ENCODE measurements at places on chromosomes 5 and 9. TPM values are rescaled to one million over a fixed set of nuclear protein-coding genes. Genes with fewer than 3 reads are reported as not detected.

- no peak for DNase-seq
Observed at GRCh38 chr9:16640649-16641048, 229.8 kb downstream of the BNC2 start.

DNA sequence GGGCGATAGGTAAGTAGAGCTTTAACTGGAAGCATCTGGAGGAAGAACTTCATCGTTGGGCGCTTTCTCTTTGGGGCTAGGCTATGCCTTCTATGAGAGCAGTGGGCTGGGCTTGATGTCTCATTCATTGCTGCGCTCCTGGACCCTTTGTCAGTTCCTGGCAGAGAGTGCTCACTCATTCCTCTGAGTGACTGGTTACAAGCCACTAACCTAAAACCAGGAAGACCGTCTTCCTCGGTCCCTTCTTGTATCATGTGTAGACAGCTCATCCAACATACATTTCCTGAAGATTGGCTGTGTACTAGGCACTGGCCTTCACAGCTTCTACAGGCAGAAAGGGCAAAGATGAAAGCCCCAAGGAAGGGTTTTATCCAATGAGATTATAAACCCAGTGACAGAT lies 6.4 kb downstream of the SWI5 start:
- no peak for DNase-seq

GRCh38 chr5:126363658-126364057 lies 59.6 kb upstream of the GRAMD2B start:
- no peak for DNase-seq

- DNase-seq = no peak
Observed at GRCh38 chr5:147876141-147876540, 2.4 kb upstream of the SCGB3A2 start.

DNA sequence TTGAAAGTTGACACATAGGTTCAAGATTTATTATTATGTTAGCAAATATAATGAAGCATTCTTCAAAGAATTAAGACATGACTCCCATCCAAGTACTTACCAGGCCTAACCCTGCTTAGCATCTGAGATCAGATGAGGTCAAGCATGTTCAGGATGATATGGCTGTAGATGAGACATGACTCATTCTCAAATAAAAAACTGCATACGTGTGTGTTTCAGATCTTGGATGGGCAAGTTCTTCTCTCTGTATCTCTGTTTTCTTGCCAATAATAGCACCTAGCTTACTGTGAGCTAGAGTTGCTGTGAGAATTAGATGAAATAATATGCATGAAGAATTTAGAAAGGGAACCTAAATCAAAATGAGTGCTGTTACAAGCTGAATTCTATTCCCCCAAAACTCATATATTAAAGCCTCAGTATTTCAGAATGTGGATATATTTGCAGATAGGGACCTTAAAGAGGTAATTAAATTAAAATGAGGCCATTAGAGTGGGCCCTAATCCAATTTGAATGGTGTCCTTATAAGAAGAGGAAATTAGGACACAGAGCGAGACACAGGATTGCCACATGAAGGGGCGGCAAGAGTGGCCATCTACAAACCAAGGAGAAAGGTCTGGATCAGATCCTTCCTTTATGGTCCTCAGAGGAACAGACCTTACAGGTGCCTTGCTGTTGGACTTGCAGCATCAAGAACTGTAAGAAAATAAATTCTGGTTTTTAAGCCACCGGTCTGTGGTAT lies 146.2 kb downstream of the MARCHF11 start:
- DNase-seq = no peak

DNA sequence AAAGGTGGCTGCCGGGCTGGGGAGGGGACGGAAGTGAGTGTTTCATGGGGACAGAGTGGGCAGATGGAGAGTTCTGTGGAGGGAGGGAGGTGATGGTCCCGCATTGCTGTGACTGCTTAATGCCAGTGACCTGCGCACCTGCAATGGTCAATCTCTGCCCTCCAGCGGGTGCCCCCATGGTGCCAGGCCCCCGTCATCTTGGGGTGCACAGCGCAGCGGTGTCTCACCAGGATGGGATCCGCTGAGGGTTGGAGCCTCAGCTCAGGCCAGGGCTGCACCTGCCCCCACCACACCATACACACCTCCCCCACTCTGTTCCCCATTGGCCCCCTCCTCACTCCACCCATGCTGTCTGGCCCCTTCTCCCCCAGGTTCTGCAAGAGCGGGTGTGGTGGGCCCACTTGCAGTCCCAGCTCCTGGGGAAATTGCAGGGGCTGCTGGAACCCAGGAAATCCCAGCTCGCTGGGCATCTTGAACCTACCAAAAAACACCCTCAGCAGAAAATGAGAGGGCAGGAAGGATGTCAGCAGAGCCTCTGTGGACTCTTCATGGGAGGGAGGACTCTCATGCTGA lies 12.1 kb upstream of the CAMSAP1 start:
- DNase-seq = no peak

DNA sequence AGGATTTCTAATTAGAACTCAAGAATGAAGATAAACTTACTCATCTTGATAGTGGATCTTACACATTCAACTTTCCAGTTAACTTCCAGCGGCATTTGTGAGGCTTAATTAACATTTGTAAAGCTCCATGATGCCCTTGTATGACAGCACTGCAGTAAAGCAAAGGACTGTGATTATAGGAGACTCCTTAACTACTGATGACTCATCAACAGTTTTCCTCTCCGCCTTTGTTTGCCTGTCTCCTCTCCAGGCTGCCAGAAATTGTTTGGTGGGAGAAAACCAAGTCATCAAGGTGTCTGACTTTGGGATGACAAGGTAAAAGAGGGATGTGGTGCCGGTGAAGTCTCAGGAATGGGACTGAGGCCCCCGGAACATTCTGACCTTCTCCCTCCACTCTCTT lies 20.4 kb upstream of the CYFIP2 start:
- no peak for DNase-seq

DNA sequence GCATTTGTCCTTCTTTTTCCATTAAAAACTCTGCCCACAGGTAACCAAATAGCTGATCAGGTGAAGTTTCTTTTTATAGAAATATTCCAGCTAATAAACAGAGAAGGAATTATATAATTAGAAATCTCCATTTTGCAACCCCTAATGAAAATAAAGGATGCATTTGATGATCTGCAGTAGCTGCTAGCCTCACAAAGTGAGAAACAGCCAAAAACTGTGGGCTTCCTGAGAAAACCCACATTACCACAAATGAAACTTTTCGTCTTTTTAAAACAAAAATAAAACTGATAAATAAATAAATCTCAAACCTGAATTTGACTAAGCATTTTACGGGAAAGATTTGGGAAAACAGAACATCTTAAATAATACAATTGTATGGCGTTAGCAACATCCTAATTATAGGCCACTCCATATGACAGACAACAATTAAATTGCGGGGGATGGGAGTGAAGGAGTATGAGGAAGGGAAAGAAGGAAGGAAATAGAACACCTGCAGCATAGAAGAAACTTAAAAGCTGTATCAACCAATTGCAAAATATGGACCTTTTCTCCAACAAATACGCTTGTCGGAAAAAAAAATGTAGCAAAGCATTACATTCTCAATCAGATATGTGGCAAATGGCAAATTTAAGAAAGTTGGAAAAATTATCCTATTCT lies 283.0 kb upstream of the ITGA1 start:
- DNase-seq = no peak

- no peak for DNase-seq
Observed at GRCh38 chr9:87212605-87213021, 265.3 kb upstream of the GAS1 start.

GRCh38 chr5:25849270-25849669 lies 1189.1 kb downstream of the CDH9 start:
- DNase-seq = no peak

DNA sequence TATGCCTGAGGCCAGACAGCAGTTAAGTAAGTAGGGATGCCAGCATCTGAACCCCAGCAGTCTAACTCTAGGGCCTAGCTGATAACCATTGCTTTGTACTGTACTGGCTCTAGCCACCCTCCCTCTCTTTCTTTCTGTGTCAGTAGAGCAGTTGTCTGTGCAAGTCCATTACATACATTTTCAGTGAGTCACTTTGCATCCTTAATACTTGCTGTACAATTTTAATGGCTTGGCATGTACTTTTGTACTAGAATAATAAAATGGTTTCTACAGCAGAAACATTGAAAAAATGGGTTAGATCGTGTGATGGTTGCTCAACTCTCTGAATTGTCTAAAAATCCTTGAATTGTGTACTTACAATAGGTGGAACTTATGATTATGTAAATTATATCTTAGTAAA lies 1.5 kb upstream of the TTC39B start:
- no peak for DNase-seq

DNA sequence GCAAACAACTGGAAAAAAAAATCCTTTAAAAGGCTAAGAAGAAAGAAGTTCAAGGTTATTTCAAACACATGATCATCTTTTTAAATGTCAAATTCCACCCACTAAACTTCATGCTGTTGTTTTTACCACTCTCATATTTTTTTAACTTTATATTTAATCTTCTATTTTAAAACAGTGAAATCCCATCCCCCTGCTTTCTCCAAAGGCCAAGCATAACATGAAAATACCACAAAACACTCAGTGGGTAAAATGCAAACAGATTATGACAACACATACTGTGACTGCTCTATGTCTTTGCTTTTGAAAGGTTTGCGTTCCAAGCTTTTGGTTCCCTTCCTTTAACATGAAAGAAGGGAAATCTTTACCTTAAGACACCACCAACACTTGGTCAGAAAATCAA lies 127.6 kb downstream of the SNCAIP start:
- no peak for DNase-seq

The ANKRD34B gene
- not detected for total RNA-seq

The TPPP gene
- 3.4 TPM for total RNA-seq

The TMEM252 gene
- not detected for total RNA-seq

The GBGT1 gene
- 23.2 TPM for total RNA-seq

The ACSL6 gene
- 3.3 TPM for total RNA-seq

The IL9 gene
- total RNA-seq = not detected

The CER1 gene
- total RNA-seq = not detected

The LECT2 gene
- not detected for total RNA-seq

The FCN1 gene
- total RNA-seq = 16.1 TPM

The SLC25A2 gene
- total RNA-seq = 1.4 TPM

The EQTN gene
- 0.49 TPM for total RNA-seq
